Stimulated activated CD4-positive, alpha-beta T cell treated with anti-CD3 and anti-CD28 coated beads, Interleukin-12 subunit alpha, Interleukin-12 subunit beta, amount 100 ng/mL, for 48 hours (primary cell): ENCODE measurements at places on chromosomes 5 and 9.

DNA sequence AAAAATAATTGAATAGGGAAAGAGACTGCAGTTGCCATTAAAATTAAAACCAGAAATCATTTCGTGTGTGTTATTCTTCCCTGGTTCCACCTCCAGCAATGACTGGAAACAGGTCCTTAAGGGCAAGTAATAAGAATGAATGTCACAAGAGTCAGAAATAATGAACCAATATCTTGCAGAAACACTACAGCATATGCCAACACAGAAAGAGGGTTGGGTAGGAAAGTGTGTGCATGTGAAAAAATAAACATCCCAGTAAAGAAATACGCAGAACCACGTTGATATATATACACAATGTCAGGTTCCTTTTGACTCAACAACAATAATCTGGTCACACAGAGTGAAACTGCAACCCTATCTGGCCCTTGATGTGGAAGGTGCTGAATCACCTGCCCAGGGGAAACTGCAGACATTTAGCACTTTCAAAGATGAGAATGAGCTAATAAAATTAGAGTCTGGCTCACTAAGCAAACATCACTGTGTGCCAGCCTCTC lies 15.0 kb downstream of the HMHB1 start:
- no peak for DNase-seq

DNA sequence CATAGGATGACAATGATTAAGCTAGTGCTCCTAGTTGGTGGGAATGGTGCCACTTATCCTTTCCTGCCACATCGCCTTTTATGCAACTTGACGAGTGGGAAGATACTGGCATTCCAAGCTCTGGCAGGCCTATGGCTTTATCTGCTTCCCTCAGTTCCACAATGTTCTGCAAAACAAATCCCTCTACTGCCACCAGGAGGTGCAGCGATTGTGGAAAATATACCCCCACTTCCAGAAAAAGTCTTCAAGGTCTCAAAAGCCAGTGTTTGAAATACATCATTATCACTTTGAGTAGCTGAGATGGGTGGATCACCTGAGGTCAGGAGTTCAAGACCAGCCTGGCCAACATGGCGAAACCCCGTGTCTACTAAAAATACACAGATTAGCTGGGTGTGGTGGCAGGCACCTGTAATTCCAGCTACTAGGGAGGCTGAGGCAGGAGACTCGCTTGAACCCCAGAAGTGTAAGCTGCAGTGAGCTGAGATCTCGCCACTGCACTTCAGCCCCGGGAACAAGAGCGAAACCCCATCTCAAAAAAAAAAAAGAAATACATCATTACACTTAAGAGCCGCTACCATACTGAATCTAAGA lies 3.4 kb downstream of the CLINT1 start:
- DNase-seq, result no peak

GRCh38 chr5:97118261-97119006 lies 24.0 kb downstream of the LIX1 start:
- no peak for DNase-seq

DNA sequence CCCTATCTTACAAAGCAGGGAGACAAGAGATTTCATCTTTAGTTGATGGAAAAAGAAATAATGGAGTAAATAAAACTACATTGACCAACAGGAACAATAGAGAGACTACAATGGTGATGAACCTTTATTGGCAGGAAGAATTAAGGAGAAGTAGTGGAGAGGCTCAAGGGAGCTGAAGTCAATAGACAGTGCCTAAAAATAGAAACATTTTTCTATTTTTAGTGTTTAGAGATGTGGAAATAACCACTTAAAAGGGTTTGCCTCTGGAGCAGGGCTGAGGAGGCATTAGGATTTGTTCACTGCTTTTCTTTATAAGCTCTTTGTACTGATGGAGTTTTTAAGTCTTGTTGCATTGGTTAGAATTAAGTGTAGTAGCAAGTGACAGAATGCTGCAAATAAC lies 98.4 kb upstream of the ERCC6L2 start:
- DNase-seq, result no peak

- DNase-seq, result no peak
Measured at GRCh38 chr5:141941307-141941706, 16.7 kb downstream of the PCDH12 start.

GRCh38 chr9:95854386-95855020 lies 21.0 kb upstream of the ERCC6L2 start:
- DNase-seq, result no peak

GRCh38 chr9:69719983-69720382 lies 39.8 kb downstream of the PTAR1 start:
- DNase-seq, result no peak

GRCh38 chr9:116381350-116381749 lies 227.8 kb downstream of the PAPPA start:
- no peak for DNase-seq

- DNase-seq, result no peak
Measured at GRCh38 chr5:67455970-67456369, 259.4 kb upstream of the CD180 start.

DNA sequence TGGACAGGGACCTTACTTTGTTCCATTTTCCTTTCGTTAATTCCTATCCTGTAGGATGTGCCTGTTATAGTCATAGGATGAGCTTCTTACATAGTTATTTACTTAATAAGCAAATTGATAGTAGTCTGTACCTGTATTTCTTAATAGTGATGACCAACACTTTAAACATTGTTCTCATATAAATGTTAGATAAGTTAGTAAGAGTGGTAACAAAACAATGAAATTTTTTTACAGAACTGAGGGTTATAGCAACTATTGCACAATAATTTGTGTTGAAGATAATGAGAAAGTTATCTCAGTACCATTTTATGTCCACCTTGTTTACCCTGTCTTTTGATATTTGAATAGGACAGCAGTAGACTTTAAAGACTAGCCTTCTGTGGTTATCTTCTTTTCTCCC lies 162.9 kb upstream of the ELL2 start:
- no peak for DNase-seq

- DNase-seq, result no peak
Measured at GRCh38 chr5:69341520-69342161, 9.0 kb upstream of the CCDC125 start.

GRCh38 chr5:179620293-179620692 lies 3.2 kb downstream of the HNRNPH1 start:
- no peak for DNase-seq

GRCh38 chr9:89453452-89453851 lies 44.5 kb downstream of the SEMA4D start:
- DNase-seq, result no peak

- no peak for DNase-seq
Measured at GRCh38 chr5:132195727-132196126, 31.9 kb downstream of the P4HA2 start.

DNA sequence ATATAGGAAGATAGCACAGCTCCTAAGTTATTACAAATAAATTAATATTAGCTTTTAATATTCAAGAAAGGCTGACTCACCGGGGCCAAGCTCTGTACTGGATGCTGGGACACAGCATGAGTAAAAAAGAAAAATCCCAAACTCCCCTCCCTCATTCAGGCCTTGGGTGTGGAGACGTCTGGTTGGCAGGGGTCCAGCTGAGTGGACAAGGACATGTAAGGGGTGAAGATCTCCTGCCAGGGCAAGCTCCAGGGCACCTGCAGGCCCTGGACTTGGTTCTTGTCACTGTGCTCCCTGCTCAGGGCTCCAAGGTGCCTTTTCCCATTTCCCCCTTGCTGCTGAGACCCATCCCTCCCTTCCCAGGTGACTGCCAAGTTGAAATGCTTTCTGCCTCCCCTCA lies 388.5 kb downstream of the ENC1 start:
- no peak for DNase-seq

- no peak for DNase-seq
Measured at GRCh38 chr5:155389498-155389897, 375.9 kb downstream of the KIF4B start.

GRCh38 chr9:6714176-6714575 lies 43.6 kb upstream of the KDM4C start:
- DNase-seq, result no peak

GRCh38 chr5:110031402-110032140 lies 341.8 kb downstream of the MAN2A1 start:
- no peak for DNase-seq

DNA sequence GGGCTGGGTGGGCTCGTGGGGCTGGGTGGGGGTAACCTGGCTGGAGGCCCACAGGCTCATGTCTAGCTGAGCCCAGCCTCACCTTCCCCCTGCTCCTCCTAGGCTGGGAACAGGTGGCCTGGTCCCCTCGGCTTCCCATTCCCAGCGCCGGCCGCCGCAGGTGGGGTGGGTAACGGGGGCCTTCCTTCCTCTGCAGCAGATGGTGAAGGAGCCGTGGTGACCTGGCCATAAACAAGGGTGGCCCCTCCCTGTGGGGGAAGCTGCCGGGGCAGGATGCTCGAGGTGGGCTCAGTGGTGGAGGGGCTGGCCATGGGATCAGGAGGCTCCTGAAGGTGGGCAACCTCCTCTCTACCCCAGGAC lies 41.0 kb upstream of the EGFL7 start:
- DNase-seq, result no peak

GRCh38 chr5:154146409-154146808 lies 44.1 kb upstream of the GALNT10 start:
- DNase-seq, result no peak

GRCh38 chr9:97855899-97856298 lies 2.9 kb downstream of the FOXE1 start:
- no peak for DNase-seq

DNA sequence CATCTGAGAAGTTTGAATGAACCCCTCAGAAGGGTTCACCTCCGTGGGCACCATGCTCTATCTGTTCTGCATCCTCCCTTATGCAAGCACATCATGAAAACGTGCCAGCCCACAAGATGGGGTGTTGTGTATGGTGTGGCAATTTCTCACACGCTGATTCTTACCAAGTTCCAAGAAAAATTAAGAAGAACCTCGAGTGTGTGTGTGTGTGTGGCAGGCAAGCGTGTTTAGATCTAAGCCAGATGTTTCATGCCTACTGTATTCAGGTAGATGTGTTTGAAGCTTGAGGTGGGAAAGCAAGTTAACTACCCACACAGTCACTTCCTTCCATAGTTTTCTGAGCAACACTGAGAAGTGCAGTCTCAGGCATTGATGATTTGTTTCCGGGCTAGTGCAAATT lies 77.7 kb upstream of the GNA14 start:
- peak; percentile 18 for DNase-seq

- no peak for DNase-seq
Measured at GRCh38 chr9:134403682-134404301, 77.5 kb downstream of the RXRA start.

DNA sequence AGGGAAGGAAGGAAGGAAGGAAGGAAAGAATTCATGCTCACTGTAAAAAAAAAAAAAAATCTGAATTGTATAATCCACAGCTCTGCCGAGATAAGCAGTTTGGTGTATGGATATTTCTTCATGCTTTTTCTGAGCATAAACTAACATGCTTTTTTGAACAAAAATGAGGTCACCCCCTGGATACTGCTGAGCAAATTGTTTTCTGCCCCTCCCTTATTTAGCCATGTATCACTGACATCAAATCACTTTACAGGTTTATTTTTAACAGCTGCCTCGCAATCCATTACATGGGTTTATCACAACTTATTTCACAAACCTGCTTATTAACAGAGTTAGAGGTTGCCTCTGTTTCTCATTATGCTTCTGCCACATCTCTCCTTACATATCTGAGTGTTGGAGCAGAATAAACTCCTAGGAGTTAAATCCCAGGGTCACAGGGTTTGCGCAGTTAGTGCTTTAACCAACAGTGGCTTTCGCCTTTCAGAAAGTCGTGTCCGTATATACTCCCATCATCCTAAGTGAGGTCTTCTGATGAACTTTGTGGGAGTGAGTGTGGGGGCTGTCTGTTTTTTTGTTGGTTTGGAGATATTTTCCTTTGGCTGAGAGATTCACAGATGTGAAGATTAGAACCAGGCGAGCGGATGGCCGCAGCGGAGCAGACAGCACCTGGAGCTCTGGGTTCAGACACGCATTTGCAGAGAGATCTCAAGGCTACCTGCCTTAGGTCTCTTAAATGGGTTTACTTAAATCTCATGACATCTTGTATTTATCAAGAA lies 57.7 kb downstream of the AK8 start:
- DNase-seq, result no peak

DNA sequence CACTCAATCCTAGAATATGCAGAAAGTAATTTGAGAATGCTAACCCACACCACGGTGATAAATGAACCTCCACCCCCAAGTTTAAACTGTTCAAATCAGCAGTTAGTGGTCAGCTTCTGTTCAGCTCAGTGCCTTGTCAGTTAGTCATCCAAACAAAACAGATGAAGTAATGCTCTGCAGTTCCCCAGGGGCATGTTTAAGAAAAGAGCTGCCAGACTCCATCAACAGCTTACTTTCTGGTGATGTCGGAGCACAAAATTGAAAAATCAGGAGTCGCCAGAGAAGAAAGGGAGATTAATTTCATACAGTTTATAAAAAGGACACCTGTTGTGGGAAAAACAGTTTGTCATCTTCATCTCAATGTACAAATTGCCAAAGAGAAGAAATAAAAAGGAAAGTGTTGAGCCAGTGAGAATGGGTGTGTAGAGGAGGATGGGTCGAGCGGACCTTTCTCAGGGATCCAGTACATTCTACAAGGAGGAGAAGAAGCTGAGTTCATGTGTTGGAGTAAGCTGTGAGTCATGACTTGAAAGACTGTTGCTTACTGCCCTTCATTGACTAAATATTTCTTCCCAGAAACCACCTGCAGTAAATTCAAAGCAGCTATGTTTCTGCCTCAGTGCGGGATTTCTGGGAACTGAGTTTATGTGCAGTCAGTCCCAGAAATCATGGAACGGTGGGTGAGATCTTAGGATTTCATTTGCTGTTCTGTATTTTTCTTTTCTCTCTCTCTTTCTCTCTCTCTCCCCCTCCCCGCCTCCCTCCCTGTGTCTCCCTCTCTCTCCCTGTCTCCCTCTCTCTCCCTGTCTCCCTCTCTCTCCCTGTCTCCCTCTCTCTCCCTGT lies 13.7 kb downstream of the TRIO start:
- no peak for DNase-seq

DNA sequence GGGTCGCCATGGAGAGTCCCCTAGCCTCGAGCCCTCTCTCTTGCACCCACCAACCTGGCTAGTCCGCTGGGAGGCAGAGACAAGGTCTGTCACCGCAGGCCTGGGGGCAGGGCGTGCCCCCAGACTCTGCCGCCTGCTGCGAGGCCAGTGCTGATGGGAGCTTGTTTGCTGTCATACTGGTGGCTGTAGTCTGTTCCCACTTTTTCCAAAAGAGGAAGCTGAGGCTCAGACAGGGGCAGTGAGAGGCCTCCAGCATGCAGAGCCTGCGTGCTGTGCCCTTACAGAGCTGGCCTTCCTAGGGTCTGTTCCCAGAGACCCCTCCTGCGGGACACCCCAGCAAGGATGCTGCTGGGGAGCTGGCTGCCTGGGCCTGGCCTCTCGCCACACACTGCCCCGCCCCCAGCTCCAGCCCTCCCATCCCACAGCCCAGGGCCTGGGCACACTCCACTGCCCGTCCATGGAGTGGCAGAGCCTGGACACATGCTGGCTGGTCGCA lies 21.0 kb upstream of the SUSD3 start:
- no peak for DNase-seq

- no peak for DNase-seq
Measured at GRCh38 chr9:16544842-16545241, 325.6 kb downstream of the BNC2 start.
